Placental pericyte (primary cell): ENCODE measurements at places on chromosomes 11 and 22. TPM values are rescaled to one million over a fixed set of nuclear protein-coding genes. Genes with fewer than 3 reads are reported as not detected.

Gene GPHA2
- not detected in 2 replicates for total RNA-seq

Gene TIGD3
- total RNA-seq = 0.22 TPM in 1 of 2 replicates, not detected in the other

Gene CCT8L2
- total RNA-seq = not detected in 2 replicates

Gene CARD18
- total RNA-seq = 10.7 and 11.2 TPM in 2 replicates

Gene MTA2
- total RNA-seq = 82.7 and 179 TPM in 2 replicates

Gene PNPLA3
- 5.9 and 12.0 TPM in 2 replicates for total RNA-seq

Gene APBB1
- 38.5 and 45.1 TPM in 2 replicates for total RNA-seq

Gene HIKESHI
- 35.5 and 59.4 TPM in 2 replicates for total RNA-seq

Gene OSM
- not detected in 2 replicates for total RNA-seq

Gene ZNRD2
- 44.0 and 79.0 TPM in 2 replicates for total RNA-seq

Gene NCAM1
- total RNA-seq = 0.66 and 4.6 TPM in 2 replicates

Gene FAM180B
- total RNA-seq = 0.22 TPM in 1 of 2 replicates, not detected in the other

Gene OR52H1
- total RNA-seq = 0.22 and 1.0 TPM in 2 replicates

Gene CLCF1
- total RNA-seq = 5.2 and 5.5 TPM in 2 replicates

Gene SYNGR1
- 2.3 and 16.4 TPM in 2 replicates for total RNA-seq

Gene GP1BB
- 2.1 and 3.5 TPM in 2 replicates for total RNA-seq

Gene KCNC1
- not detected in 2 replicates for total RNA-seq

Gene PLEKHA7
- total RNA-seq = under 0.01 and 0.22 TPM in 2 replicates

Gene HPX
- 0.14 and 0.66 TPM in 2 replicates for total RNA-seq

Gene RAB1B
- total RNA-seq = 95.9 and 142 TPM in 2 replicates

Gene MRGPRF
- 16.2 and 51.7 TPM in 2 replicates for total RNA-seq

Gene CLMP
- 267 and 619 TPM in 2 replicates for total RNA-seq

Gene OR10A6
- under 0.01 TPM in 1 of 2 replicates, not detected in the other for total RNA-seq

Gene NPTXR
- total RNA-seq = 1.9 and 2.4 TPM in 2 replicates
